ENCODE measurements at places on chromosomes 12 and 14.

GRCh38 chr12:114004402-114004801 is 38.3 kb upstream of the RBM19 start:
- no peak for DNase-seq

GRCh38 chr12:12159988-12160387 is 89.2 kb downstream of the BCL2L14 start:
- no peak for DNase-seq

DNA sequence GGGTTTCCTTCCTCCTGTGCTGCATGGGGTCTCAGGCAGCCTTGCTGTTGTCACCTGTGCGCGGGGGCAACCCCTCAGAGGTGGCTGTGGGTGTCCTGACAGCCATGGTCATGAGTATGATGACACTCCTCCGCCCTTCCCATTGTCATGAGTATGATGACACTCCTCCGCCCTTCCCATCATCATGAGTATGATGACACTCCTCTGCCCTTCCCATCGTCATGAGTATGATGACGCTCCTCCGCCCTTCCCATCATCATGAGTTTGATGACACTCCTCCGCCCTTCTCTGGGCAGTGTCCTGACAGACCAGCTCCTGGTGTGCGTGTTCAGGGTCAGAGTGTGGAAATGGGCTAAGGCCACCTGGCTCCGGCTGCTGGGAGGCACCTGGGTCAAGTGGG is 40.0 kb downstream of the FBRSL1 start:
- no peak for DNase-seq

- DNase-seq, result peak; percentile 67
These were observed 78.0 kb downstream of the TTC6 start for GRCh38 chr14:37673439-37673838.

DNA sequence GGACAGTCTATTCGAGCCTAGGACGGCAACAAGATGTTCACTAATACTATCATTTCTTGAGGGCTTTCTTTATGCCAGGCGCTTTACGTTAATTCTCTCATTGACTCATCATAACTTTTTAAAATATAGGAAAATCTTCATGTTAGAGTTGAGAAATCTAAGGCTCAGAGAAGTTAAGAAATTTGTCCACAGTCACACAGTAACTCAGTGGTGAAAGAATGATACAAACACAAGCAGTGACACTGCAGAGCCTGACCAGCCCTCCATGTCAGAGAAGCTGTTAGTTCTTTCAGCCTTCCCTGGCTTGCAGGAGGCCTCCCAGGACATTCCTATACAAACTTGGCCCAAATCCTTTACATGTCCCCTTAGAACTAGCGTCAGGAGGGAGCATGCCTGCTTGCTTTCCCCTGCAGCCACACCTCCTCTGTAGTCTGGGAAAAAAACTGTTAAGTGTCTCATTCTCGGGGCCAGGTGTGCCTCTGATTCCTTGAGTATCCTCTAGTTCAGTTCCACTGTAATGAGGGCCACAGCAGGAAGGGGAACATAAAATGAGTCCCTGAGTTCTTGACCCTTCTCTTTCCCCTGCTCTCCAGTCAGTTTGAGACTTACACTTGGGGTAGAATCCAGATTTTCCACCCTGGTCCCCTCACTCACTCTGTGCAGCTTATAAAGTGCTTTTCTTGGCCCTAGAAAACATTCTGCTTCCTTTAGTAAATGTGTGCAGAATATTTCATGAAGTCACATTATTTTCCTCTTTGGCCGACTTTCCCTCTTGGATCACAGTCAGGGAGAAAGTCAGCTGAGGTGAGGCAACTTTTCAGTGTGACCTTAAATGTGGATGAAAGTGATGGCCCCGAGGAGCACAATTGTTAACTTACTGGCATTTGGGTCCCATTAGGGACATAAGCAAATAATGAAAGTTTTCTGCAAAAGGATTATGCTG is 152.2 kb upstream of the HIF1A start:
- no peak for DNase-seq

- no peak for DNase-seq
These were observed 1.4 kb upstream of the PKP2 start for GRCh38 chr12:32897687-32898573.

GRCh38 chr14:95445676-95446075 is 70.8 kb downstream of the SYNE3 start:
- no peak for DNase-seq

GRCh38 chr14:52355526-52355925 is 41.4 kb downstream of the PTGER2 start:
- DNase-seq, result peak; percentile 62

DNA sequence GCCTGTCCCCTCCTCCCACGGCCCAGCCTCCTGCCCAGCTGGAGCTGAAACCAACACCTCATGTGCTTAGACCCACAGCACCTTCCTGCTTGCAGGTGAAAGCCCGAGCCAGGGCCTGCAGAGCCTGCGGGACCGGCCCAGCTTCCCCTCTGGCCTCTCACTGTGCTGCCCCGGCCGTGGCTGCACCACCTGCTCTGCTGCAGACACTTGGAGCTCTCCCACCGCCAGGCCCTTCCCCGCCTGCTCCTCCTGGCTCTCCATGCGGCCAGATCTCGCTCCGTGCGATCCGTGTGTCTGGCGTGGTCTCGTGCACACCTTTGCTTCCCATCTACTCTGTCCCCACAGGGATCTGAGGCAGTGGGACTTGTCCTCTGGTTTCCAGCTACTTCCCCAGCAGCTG is 72.2 kb upstream of the FBRSL1 start:
- DNase-seq, result no peak

DNA sequence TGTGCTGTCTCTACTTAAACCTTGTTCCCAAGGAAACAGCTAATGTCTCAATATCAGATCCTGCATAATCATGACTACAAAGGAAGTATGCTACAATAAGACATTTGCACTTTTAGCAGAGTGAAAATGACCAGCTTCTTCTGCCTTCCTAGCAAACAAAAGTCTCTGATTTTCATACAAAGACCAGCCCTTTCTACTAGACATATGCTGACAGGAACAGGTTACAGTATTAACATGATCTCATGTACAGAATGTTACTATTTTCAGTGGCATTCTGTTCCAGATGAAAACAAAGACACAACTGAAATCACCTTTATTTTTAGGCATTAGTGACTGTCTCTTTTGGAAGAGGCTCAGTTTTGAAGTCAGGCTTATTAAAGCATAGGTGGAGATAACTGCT is 228.6 kb downstream of the MED13L start:
- peak; percentile 65 for DNase-seq

DNA sequence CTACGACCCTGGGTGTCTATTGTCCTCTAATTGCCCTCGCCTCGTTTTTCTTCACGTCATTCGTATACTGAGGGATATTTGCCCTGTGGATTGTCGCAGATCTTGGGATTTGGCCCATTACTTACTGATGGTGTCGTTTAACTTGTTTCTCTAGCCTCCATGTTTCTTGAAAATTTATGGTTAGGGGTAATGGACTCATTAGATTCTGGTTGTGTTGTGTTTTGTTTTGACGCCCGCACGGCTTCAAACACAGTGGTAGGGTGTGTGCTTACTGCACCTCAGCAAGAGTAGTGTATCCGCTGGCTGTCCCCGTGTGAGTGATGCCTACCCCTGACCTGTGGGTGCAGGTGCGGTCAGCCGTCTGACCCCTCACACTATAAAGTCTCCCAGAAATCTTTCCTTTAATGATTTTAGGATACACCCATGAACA is 874 bp upstream of the RNU6-8 start:
- peak; percentile 25 for DNase-seq

DNA sequence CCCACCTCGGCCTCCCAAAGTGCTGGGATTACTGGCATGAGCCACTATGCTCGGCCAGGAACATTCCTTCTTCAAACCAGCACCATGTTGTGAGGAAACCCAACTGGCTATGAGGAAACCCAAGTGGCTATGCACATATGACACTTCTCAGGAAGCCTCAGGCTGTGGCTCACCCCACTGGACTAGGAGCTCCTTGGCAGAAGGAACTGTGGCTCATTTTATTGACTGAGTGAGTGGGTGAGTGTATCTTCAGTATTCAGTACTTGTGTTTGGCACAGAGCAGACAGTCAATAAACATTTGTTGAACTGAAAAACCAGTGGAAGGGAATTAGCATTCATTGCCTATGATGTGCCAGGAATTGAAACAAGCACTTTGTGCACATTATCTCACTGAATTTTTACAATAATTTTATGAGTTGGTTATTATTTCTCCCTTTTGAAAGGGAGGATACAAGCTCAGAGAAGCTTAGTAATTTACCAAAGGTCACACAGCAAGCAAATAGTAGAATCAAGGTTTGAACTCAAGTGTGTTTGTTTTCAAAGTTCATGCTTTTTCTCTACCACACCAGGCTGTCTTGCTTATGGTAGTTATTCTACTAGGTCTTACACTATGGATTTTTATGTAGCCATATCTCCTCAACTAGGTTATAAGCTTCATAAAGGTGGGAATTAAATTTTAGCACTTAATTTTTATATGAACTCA is 121.6 kb downstream of the VEZT start:
- DNase-seq, result no peak

GRCh38 chr12:1457901-1458300 is 136.5 kb downstream of the FBXL14 start:
- DNase-seq, result peak; percentile 98

GRCh38 chr12:113190761-113191160 is 5.2 kb downstream of the RITA1 start:
- peak; percentile 36 for DNase-seq

- peak; percentile 7 for DNase-seq
These were observed 89.2 kb downstream of the ARF6 start for GRCh38 chr14:49982082-49982481.

GRCh38 chr14:69430306-69430939 is 31.9 kb downstream of the SLC39A9 start:
- DNase-seq, result no peak

- no peak for DNase-seq
These were observed 404 bp upstream of the CCDC91 start for GRCh38 chr12:28189784-28190320.

DNA sequence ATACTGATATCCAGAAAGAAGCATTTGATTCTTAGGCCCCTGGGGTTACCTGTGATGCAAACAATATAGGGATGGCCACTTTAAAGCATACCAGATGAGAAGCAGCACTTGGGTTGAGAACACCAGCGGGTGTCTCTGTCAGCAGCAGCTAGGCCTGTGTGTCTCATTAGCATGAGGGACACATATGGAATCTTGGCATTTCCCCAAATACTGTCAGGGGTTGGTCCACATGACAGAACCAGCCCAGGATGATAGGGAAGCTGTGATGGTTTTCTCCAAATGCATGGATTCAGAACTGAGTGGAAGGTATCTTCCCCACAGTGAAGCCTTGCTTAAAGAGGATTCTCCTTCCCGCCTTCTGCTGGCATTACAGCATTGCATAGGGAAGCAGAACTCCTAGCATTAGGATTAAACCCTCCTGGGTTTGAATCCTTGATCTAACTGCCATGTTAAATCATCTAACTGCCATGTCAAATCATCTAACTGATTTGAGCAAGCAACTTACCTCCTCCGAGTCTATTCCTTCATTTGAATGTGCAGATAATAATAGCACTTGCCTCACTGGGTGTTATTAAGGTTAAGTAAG is 111.5 kb upstream of the WSCD2 start:
- DNase-seq, result no peak

DNA sequence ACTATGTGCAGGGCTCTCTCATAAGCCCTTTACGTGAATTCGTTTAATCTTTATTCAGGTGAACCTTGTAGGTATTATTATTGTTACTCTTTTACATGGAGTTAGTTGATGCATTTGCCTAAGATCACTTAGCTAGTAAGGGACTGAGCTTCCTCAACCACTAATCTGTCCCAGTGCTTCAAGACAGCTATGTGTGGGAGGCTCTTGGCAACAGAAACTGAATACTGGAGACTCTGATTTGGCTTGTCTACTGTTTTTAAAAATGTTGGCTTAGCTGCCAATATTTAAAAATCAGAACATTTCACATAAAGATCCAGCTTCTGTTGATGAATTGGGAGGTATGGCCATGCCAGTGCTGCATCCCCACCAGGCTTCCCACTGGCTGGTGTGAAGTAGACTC is 6.8 kb downstream of the KNTC1 start:
- DNase-seq, result no peak

DNA sequence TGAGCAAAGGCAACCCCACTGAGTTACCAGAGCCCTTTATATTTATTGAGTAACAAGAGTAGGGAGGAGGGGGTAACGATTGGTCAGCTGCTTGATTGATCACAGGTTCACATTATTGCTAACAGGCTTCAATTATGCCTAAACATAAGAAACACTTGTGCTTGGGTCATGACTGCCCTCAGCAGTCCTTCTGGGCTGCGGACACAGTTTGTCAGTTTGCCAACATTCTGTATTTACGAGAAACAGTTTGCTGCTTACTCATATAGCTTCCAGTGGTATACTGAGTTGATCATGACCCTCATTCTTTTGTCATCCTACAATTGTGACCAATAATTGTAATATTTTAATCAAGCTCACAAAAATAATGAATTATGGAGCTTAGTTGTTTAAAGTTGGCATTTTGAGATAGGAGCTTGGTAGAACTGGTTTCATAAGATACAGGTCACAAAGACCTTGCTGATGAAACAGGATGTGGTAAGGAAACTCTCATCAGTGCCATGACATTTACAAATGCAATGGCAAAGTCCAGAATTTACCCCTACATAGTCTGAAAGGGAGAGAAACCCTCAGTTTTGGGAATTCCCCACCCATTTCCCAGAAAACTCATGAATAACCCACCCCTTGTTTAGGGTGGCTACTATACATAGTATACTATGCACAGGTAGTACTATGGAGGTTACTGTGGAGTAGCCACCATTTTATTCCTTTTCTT is 1421.0 kb upstream of the FLRT2 start:
- DNase-seq, result no peak

DNA sequence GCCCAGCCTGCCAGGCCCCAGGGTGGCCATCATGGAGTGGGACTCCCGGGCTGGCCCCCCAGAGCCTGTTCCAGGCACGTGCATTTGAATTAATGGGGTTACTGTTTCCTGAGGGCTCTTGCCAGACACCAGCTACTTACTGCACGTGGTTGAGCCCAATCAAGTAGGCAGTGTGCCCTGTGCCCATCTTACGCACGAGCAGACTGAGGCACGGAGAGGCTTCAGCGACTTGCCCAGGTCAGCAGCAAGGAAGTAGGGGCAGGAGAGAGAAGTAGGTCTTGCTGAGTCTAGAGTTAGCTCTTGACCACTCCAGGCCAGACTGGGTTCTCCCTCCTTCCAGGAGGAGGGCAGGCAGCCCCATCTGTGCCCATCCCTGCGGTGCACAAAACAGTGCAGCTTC is 67.7 kb downstream of the DIO3 start:
- DNase-seq, result no peak

- peak; percentile 31 for DNase-seq
These were observed 72.4 kb downstream of the TMTC1 start for GRCh38 chr12:29711381-29711780.

- no peak for DNase-seq
These were observed 68.1 kb upstream of the KRR1 start for GRCh38 chr12:75579552-75579951.

DNA sequence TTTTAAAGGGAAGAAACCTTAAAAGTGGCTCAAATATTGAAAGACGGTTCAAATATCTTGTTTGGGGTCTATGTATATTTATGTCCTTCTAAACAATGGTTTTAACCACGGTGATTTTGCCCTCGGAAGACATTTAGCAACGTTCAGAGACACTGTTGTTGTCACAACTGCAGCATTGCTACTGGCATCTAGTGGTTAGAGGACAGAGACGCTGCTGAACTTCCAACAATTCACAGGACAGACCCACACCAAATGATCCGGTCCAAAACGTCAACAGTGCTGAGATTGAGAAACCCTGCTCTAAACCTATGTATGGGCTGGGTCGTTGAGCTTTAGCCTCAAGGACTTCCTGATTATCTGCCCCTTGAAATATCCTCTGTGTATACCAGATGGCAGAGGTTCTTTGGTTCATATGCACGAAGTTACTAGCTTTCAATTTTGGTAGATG is 1.7 kb downstream of the ANGEL1 start:
- DNase-seq, result peak; percentile 50

- no peak for DNase-seq
These were observed 274.0 kb downstream of the VRK1 start for GRCh38 chr14:97071177-97071576.
